ENCODE measurements at places on chromosomes 13 and 19. TPM values are rescaled to one million over a fixed set of nuclear protein-coding genes. Genes with fewer than 3 reads are reported as not detected.
A peak's percentile ranks its signal among the peaks of the same experiment; 100 is the strongest.

DNA sequence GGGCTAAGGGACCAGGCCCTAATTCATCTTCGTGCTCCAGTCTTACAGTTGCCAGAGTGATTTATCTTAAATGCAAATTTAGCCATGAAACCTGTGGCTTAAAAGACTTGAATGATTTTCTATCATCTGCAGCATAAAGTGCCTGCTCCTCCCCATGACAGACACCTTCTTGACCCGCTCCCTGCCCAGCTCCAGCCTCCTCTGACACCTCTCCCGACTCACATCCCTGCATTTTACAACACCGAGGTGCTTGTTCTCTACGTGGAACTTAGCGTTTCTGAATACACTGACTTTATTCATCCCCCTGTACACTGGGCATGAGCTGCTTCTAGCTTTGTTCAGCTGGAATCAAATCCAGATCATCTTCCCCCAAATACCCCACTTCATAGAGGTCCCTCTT, 128.7 kb upstream of the MYO16 start:
- DNase-seq = no peak

- DNase-seq = no peak
Measured at GRCh38 chr19:32363632-32364031, 18.2 kb downstream of the ZNF507 start.

SMIM17 gene
- polyA plus RNA-seq = not detected

GRCh38 chr19:18657590-18658365, 20.9 kb downstream of the KLHL26 start:
- no peak for DNase-seq

CAPN12 gene
- not detected for polyA plus RNA-seq

PNMA8C gene
- not detected for polyA plus RNA-seq

DNA sequence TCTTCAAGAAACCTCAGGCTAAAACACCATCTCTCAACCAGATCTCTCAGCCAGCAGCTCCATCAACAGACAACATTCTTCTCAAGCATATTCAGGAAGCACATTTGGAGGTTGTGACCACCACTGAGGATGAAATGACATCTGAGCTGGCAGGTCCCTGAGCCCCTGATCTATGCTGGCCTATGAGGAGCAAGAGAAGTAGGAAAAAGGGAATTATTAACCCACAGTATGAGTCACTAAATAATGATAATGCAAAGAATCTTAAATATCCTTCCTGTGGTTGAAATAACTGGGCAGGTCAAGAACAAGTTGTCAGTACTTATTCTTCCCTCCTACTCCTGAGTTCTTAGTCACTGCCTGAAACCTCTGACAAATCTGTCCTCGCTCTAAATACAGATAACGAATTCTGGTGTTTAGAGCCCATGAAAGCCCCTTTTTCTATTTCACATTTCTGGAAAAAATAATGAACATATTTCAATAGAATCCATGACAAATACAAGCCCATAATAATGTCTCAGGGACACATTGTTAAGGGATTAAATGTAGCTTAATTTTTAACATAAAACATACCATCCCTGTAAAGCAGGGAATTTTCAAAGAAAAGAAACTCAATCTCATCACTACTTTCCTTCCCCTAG, 225.8 kb upstream of the IRS2 start:
- no peak for DNase-seq

DNA sequence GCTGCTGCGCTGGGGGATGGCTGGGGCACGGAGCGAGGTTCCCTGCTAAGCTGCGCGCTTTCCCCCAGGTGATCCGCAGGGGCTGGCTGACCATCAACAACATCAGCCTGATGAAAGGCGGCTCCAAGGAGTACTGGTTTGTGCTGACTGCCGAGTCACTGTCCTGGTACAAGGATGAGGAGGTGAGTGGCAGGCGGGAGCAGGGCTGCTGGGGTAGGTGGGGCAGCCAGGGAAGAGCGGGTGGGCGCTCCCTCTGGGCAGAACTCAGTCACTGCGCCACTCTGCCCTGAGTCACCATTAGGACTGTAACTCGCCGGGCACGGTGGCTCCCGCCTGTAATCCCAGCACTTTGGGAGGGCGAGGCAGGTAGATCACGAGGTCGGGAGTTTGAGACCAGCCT, 23.8 kb downstream of the TMED1 start:
- DNase-seq = no peak

SKA3 gene
- polyA plus RNA-seq = 0.49 TPM

- DNase-seq = no peak
Measured at GRCh38 chr13:35565273-35565672, 88.8 kb upstream of the MAB21L1 start.

NKPD1 gene
- not detected for polyA plus RNA-seq

- no peak for DNase-seq
Measured at GRCh38 chr13:68234274-68234673, 1004.1 kb upstream of the PCDH9 start.

EML2 gene
- 49.4 TPM for polyA plus RNA-seq

GRCh38 chr19:1470305-1471009, 8.6 kb downstream of the C19orf25 start:
- DNase-seq = no peak

DNA sequence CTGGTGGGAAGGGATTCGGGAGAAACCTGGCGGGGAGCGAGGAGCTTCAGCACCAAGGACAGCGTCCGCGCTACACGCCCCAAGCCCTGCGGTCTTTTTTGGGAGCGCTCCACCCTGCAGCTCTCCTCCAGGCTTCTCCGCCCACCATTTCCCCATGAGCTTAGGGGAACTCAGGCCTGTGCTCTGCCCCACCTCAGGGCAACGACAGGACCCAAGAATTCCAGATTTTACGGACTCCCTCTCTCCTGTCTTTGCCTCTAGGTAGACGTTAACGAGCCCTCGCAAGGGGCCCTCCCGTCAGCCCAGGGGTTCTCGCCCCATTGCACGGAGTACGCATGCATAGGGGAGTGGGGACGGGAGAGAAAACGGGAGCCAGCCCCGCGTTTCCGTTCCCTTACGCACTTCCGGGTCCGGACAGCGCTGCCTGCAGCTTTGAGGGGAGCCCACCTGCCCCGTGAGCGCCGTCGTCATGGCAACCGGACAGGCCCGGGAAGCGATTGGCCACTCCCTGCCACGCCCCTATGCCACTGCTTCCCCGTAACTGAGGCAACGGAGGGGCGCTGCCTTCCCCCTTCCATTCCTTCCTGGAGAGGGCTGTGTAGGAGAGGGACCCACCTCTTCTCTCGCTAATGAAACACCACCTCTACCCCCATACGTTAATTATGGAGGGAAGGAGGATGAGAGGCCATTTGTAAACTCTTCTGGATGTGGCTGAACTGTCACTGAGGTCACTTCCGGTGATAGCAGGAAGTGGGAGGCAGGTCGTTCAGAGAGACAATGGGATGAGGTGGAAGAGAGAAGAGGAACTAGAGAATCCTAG, 20.8 kb downstream of the NOVA2 start:
- no peak for DNase-seq

GRCh38 chr13:37981932-37982331, 112.4 kb upstream of the TRPC4 start:
- no peak for DNase-seq

- DNase-seq = peak; percentile 6
Measured at GRCh38 chr19:53621885-53622740, 9.7 kb upstream of the DPRX start.

PVR gene
- 12.9 TPM for polyA plus RNA-seq

- DNase-seq = no peak
Measured at GRCh38 chr13:64028551-64028950, 2612.9 kb upstream of the PCDH20 start.

All from CD14-positive monocyte (primary cell).